ENCODE measurements at places on chromosomes 2 and 18.

DNA sequence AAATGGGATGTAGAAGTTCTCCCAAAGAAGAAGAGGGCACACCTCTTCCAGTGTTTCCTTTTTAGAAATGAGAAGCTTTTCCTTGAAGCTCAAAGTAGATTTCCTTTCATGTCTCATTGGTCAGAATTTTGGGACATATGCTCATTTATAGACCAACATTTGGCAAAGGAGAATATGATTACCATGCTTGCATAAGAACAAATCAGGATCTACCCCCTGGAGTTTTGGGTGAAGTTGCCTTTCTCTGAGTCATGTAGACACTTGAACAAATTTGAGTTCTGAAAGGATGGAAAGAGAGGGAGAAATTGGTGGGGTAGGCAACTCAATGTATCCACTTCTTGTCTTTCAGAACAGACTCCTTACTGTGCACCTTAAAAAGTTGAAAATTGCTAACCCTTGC lies 409.0 kb downstream of the SLC4A3 start:
- no peak for DNase-seq

GRCh38 chr2:158993721-158994587 lies 25.5 kb downstream of the TANC1 start:
- DNase-seq, result no peak

DNA sequence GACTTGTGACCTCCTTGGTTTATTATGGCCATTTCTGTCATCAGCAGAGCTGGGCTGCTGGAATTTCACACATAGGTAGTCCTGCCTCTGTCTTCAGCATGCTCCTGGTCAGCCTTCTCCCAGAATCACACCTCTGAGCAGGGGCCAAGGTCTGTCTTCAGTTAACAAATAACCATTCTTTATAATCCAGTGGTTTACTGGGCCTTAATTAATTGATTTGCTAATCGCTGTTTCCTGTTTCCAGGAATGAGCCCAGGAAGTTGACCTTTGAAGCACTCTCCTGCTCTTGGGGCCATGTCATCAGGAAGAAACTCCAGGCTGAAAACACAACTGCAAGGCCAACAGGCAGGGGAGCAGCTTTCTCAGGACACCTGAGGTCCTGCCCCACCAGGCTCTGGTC lies 278.5 kb downstream of the SRBD1 start:
- no peak for DNase-seq

DNA sequence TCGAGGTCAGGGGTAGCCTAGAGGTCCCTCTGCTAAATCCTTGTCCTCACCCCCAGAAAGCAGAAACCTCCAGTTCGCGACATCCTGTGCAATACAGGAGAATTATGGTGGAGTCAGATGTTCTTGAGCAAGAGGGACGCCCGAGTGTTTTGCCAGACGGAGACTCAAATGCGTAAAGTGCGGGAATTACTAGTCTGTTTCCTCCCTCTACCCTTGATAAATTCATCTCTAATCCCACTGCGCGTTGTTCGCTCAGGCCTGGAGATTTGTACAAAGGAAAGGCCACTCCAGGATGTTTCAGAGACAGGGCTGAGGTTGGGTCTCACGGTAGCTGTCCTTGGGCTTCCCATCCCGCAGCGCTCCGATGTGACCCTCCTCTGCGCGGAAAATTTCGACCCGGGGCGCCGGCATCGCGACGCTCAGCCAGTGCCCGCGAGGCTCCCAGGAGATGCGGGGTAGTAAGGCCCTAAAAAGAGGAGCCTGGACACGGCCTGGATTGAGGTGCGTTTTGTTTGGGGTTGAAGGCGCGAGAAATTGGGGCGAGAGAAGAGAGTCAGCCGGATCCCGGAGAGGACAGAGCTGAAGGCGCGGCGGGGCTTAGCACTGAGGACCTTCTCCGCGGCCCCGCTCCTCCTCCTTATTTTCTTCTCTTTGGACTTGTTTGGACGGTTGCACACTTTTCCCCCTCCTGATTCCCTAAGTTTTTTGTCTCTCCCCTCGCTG lies 2.6 kb upstream of the NEUROD1 start:
- DNase-seq, result peak; percentile 5

DNA sequence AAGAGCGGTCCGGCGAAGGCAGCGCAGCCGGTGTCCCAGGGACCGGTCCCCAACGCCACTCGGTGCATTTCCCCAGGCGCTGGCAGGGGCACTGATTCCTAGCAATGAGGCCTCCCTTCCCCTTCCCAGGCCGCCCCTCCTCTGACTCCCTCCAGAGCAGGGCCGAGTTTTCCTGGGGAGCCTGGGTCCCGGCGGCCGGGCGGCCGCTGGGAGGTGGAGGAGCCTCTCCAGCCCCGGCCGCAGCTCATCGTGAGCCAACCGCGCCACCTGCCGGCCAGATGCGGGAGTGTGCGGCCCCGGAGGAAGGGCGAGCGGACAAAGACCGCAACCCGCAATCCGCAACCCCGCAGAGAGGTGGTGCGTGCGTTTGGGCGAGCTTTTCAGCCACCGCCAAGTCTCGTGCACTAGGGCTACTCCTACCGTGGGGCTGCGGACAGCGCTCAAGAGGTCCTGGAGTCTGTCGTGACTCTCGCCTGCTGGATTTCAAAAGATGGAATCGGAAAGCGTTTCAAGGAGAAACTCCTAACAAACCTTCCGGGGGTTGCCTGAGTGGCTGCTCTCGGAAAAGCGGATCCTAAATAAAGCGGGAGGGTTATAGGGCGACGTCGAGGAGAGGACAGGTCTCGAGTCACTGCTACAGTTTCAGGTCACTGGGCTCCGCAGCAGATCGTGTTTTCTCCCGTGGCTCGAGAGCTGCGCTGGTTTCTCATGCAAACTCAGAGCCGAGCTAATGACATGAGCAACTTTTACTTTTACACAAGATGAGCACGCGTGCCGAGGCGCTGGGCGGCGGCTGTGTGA lies 1.5 kb upstream of the EPHA4 start:
- peak; percentile 82 for DNase-seq

GRCh38 chr2:181847702-181848101 lies 43.8 kb upstream of the ITPRID2 start:
- DNase-seq, result no peak

DNA sequence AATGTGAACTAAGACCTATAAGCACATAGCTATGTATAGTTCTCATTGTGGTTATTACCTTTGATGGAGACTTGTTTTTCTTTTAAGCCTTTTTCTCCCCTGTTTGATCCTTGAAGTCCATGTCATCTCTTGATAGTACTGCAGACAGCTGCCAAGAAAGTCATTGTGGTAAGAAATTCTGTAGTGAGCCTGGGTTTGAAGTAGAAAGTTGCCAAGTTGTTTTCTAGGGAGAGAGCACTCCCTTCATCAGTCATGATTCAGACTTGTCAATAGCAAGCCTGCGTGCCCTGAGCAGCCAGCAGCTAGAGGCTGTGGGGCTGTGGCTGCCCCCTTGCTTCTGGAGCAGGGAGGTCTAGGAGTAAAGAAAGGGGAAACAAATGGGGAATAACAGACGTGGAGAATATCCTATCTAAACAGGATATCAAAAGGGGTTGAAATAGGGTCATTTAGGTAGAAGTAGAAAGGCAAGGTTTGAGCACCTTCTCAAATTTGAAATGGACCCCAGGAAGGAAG lies 8.4 kb downstream of the SP5 start:
- no peak for DNase-seq

- DNase-seq, result no peak
Measured at GRCh38 chr2:173049831-173050230, 25.8 kb upstream of the MAP3K20 start.

DNA sequence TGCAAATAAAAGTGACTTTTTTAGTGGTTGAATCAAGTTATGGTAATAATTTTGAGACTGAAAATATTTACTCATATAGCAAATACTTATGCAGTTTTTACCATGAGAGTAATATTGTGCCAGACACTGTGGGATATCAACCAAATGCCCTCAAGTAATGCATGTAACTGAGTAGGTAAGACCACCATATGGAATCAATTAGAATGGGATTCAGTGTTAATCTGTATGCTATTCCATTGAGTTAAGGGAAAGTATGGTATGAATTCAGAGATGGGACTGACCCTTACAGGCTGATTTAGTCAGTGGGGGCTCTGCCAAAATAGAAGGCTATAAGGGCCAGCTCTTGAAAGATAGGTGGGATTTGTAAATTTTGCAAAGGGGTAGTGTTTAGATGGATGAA lies 131.6 kb downstream of the CCDC85A start:
- DNase-seq, result no peak

- no peak for DNase-seq
Measured at GRCh38 chr18:35703043-35703688, 121.6 kb downstream of the GALNT1 start.

DNA sequence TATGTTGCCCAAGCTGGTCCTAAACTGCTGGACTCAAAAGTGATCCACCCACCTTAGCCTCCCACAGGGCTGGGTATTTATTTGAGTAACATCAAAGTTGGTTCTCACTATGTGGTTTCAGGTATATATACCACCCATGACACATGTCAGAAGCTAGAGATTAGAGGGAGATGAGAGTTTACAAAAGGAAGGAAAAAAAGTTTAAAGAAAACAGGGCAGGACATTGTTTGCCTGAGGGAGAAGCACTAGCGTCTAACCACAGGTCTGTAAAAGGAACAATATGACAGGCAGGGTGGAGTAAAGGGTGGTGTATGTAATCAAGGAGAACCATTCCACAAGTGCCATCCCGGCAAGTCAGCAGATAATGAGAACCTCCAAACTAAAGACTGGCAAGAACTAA lies 8.5 kb downstream of the CEP76 start:
- DNase-seq, result no peak

DNA sequence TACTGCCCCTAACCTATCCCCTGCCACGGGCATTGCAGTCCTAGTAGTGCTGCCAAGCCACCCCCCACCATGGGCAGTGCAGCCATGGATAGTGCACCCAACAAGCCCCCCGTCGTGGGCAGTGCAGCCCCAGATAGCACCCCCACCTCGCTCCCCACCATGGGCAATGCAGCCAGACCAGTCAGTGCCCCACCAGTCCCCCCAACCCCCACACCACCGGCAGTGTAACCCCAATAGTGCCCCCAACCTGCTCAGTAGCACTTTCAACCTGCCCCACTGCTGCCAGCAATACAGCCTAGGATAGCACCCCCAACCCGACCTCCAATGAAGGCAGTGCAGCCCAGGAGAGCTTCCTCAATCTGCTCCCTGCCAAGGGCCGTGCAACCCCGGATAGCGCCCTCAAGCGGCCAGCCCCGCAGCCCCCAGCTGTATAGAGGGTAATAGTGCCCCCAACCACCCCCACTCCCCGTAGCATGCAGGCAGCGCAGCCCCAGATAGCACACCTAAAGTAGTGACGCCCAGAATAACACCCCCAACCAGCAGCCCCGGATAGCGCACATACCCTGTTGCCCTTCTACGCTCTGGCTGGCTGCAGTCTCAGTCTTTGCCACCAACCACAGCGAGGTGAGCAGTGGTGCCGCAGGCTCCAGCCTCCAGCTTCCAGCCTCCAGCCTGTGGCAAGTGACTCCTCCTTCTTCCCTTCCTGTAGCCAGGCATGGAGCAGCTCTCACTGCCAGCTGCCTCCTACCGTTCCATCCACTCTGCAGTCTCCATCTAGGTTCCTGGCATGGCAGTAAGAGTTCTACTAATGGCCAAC lies 45.4 kb upstream of the ANKRD62 start:
- no peak for DNase-seq

DNA sequence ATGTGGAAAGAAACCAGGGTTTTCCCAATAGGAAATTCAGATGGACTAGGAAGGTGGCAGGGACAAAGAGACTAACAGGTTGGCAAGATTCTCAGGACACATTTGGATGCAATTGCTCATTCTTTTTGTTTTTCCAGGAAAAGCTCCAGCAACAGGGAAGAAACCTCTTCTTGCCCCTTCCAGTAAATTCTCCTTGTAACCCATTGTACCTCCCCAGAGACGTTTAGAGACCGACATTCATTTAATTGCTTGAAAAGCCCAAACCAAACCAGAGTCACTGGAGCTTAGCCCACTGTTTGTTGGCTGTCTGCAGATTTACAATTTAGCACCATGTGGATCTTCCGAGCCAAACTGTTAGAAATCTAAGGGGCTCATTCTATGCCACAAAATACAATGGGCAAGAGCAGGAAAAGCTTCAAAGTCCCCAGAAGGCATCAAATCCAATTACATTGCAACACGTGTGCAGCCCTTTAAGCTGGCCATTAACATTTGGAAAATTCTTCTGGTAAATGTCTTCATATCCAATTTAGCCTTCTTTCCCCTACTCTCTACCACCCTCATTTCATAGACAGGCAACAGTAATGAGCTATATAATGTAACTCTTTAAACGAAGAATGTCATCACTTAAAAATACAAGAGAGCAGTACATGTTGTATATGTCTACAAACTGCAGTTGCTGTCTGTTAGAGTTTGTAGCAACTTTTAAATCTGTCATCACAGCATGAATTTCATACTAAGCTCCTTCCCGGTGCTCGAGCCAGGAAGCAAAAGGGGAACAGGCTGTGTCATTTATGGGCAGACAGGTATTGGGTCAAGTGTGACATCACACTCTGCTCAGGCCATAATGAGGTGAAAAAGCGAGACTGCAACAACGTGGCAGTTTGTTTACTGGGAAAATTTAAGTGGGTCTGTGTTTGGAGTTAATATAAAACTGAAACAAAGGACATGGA lies 235.6 kb upstream of the HNRNPA3 start:
- no peak for DNase-seq

GRCh38 chr2:43251171-43251731 lies 24.8 kb upstream of the ZFP36L2 start:
- no peak for DNase-seq

DNA sequence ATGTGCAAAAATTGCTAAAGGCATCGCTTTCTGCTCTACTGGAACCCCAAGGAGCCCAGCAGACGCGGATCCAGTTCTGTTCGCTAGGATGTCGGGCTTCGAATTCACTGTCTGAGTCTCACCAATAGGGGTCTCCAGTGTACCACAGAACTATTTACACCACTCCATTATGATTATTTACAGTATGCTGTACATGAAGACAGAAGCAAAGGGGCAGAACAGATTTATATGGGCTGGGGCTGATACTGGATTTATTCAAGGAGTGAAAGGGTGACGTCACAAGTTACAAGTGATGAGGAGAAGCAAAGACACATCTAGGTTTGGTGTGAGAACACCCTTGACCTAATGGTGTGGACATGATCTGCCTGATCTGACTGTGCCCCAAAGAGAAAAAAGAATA lies 185.3 kb upstream of the ATP5MC3 start:
- DNase-seq, result peak; percentile 12

- DNase-seq, result peak; percentile 87
Measured at GRCh38 chr2:237421542-237422116, 7.7 kb upstream of the COL6A3 start.

GRCh38 chr2:152481881-152482583 lies 147.1 kb downstream of the FMNL2 start:
- DNase-seq, result no peak

- peak; percentile 59 for DNase-seq
Measured at GRCh38 chr18:13800505-13801259, 23.3 kb upstream of the MC5R start.
